COR-L47 (cell line): ENCODE measurements at places on chromosomes 16 and 17.
A peak's percentile ranks its signal among the peaks of the same experiment; 100 is the strongest.

GRCh38 chr16:85064186-85064585 lies 36.6 kb downstream of the KIAA0513 start:
- no peak for DNase-seq

DNA sequence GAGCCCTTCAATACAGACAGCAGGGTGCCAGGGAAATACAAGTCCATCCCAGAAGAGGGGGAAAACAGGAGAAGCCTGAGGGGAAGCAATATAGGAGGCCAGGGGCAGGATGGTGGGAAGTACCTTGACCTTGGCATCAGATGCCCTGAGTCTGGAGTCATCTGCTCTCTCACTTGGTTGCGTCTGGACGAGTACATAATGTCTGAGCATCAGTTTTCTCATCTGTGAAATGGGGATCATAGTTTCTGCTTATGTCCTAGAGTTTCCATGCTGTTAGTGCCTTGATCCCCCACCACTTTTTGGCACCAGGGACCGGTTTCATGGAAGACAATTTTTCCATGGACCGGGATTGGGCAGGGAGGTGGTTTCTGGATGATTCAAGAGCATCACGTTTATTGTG lies 2.3 kb downstream of the STAT5A start:
- DNase-seq = no peak

GRCh38 chr17:11302401-11303186 lies 61.6 kb downstream of the SHISA6 start:
- DNase-seq = no peak

DNA sequence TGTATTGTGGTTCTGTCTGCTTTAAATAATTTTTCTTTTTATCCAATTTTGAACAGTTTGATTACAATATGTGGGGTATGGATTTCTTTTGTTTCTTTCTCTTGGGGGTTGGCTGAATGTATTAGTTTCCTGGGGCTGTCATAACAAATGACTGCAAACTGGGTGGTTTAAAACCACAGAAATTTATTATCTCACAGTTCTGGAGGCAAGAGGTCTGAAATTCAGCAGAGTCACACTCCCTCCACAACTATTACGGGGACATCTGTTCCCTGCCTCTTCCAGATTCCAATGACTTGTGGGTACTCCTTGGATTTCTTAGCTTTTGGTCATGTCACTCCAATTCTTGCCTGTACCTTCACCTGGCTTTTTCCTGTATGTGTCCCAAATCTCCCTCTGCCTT lies 23.7 kb downstream of the COX11 start:
- no peak for DNase-seq

GRCh38 chr16:18832006-18832405 lies 30.7 kb upstream of the ARL6IP1 start:
- no peak for DNase-seq

GRCh38 chr16:74608944-74609343 lies 2.0 kb upstream of the GLG1 start:
- no peak for DNase-seq

GRCh38 chr16:12082226-12082887 lies 105.8 kb downstream of the SNX29 start:
- no peak for DNase-seq

- DNase-seq = no peak
These were observed 32.4 kb upstream of the NF1 start for GRCh38 chr17:31062346-31062745.

DNA sequence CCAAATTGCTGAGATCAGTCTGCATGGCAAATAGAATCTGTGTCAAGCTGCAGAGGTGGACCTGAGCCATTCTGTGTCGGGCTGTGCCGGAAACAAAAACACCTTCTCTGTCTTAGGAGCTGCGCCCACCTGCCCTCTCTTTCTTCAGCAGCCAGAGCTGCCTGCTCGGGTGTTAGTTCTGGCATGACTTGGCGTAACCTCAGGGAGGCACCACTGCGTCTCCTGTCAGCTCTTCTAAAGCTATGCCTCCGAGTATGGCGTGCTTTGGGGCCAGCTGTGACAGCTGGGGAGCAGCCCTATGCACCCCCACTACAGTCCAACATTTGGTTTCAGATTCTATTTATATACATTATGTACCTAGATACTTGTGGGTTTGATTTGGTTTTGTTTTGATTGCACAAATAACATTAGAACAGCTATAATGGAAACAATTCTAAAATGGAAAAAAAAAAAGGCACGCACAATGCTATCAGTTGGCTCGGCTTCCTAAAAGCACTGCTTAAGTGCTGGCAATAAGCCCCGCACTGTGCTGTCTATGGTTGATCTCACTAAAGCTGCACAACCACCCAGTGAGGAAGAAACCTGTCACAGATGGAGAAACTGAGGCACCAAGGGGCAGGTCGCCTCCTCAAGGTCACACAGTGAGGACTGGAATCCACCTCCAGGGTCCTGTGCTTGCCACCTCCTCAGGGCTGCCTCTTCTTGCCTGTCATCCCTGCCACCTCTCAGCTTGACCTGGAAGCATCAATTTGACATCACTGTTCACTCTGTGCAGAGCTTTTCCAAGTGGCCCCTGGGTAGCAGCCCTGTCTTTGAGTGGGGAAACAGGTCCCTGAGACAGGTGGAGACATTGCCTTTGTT lies 18.7 kb upstream of the ADGRG1 start:
- DNase-seq = no peak

- no peak for DNase-seq
These were observed 26.5 kb downstream of the ASIC2 start for GRCh38 chr17:33266611-33267010.

DNA sequence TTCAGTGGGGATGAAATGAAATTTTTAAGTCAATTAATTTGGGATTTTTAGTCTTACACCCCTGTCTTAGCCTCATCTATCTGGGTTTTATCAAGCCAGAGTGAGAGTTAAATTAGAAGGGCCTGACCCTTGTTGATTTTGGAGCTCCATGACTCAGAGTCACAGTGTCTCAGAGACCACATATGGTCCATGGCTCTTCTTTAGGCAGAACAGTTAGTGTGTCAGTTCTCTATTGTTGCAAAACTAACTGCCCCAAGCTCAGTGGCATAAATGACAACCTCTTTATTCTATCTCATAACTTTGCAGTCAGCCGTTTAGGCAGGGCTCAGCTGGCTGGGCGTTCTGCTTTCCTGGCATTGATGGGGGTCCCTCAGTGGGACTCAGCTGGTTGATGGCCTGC lies 44.7 kb downstream of the IRF8 start:
- no peak for DNase-seq

DNA sequence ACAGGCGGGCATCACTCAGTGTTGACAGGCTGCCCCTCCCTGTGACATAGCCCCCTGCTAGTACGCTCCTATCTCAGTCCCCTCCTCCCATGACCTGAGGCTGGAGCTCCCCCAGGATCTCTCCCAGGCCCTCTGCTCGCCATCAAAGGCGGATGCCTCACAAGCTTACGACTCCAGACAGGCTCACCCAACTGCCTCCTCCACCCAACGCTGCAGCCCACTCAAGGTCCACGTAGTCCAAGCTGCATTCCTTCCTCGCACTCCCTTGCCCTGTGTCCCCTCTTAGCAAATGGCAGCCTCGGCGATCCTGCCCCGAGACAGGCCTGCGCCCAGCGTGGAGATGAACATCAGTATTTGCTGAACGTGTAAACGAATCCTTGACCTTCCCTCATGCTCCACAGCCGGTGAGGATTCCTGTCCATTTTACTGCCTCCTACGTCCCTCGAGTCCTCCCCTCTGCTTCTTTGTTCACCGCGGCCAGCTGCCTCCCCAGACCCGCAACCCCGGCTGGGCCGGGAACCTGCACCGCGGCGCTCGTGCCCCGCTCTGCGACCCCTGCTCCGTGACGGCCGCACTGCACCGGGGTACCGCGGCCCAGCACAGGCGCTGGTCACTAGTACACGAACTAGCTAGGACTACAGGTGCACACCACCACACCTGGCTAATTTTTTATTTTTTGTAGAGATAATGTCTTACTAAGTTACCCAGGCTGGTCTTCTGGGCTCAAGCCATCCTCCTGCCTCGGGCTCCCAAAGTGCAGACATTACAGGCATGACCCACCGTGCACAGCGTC lies 838 bp upstream of the TMEM97 start:
- DNase-seq = no peak

GRCh38 chr17:49521088-49521450 lies 26.0 kb downstream of the NGFR start:
- no peak for DNase-seq

GRCh38 chr17:37466471-37466870 lies 23.2 kb upstream of the DUSP14 start:
- no peak for DNase-seq

DNA sequence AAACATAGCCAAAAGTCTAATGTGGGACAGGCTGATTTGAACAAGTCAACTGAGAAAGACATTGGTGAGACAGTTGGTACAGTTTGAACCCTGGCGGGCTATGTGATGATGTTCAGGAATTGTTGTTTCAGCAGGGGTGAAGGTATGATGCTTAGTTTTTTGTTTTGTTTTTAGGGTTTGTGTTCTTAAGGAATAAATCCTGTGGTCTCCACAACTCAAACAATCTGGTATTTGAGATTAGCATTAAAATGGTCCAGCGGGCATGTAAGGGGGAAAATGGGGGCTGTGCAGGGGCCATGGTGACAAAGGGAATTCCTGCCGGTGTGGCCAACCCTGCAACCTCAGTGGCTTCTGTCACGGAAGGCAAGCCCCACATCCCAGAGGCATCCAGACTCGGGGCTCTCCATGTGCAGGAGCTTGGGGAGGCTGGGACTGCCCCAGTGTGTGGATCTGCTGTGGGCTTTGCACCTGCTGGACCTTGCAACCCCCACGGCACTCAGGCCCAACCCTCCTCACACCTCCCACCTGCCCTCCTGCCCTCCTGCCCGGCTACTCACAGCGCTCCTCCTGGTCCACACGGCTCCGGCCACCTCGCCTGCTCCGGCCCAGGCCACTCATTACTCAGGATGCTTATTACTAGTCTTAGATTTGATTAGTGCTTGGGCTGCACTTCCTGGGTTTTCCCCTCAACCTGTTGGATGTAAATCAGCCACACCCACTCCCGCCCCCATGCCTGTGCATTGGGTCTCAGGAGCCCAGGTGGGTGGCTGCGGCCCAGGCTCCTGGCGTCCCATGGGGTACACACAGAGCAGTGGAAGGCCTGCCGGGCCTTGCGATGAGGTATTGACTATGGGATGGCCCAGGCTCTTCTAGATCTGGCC lies at the start of gene TNFRSF13B:
Gene TNFRSF13B (minus strand): TSS at position 661 of the 881 bp plus-strand sequence. CDS start 43 bp downstream, at position 618.
- DNase-seq = no peak

DNA sequence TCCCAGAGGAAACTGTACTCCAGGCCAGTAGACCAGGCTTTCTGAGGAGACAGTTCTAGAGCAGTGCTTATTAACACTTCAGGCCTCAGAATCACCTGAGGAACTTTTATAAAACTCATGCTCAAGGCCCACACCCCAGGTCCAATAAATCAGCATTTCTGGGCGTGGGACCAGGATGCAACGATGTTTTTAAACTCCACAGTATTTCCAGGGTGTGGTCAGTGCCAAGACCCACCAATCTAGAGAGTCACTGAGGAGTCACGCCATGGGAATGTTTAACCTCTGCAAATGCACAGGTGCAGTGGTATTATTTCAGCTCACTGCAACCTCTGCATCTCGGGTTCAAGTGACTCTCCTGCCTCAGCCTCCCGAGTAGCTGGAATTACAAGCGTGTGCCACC lies 3.9 kb upstream of the TRPV1 start:
- DNase-seq = no peak

DNA sequence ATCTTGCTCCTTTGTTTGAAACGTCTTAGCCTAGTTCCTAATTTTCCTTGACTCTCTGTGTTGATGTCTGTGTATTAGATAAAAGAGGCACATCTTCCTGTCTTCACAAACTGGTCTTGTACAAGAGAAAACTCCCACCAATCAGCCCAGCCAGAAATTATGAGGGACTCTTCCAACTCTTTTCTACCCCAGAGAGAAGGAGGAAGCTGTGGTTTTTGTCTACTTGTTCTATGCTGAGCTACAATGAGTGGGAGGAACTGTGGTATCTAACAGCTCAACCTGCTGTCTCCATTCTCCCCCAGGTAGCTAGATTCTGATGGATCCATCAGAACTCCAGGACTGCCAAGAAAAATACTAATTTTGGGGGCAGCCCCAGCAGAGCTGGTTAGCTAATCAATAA lies 392.5 kb downstream of the HS3ST3B1 start:
- DNase-seq = no peak

- DNase-seq = no peak
These were observed 50.4 kb downstream of the SLFN5 start for GRCh38 chr17:35293151-35293847.

- no peak for DNase-seq
These were observed 49.4 kb downstream of the SLC39A11 start for GRCh38 chr17:73042809-73043685.

DNA sequence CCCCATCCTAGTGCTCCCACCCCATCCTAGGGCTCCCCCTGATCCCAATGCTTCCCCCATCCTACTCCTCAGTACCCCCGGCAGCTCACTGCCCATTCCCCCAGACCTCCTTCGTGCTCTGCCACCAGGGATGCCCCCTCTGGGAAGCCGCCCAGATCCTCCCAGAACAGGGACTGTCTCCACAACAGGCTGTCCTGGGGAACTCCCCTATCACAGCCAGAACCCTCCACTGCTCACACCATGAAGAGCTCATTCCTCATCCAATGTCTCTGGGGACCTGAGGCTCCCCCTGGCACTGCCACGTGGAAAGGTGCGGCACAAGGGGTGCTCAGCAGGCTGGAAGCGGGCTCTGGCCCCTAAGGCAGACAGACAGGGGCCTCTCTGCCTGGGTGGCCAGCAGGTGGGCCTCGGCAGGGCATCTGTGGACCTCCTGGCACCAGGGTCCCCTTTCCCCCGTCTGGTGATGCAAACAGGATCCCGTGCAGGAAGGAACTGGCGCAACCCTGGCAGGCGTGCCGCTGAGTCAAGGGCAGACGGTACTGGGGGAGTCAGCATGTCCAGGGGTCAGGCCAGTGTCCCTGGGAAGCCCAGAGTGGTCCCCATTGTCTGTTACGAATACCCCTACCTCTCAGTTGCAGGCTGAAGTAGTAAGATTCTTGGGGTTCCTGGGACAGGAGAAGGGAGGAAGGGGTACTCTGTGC lies 14.8 kb upstream of the PVALEF start:
- DNase-seq = no peak

DNA sequence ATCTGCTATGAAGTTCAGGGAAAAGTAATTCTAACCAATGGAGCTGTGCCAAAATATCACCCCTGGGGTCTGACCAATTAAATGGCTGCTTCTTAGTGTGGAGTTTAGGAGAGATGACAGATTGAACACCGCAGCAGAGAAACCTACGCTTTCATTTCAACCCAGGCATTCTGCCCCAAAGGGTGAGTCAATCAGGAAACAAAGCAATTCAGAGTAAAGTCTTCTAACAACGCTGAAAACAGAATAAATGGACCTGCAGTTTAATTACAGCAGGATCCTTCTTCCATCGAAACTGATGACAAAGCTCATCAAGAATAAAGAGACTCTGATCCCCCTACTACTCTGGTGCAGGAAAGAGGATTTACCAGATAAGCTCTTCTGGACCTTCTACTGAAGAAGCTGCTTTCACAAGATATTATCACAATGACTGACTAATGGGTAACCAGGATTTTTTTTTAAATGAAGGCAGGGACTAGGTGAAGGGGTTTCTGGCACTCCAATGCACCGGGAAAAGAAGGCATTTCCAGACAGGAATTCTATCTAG lies 16.7 kb downstream of the RFFL start:
- no peak for DNase-seq

- no peak for DNase-seq
These were observed 119.7 kb upstream of the LHX1 start for GRCh38 chr17:36817483-36818048.

- peak; percentile 60 for DNase-seq
These were observed 1.0 kb upstream of the RHOT1 start for GRCh38 chr17:32141258-32141657.

GRCh38 chr17:29565643-29566472 lies 979 bp downstream of the ABHD15 start:
- DNase-seq = peak; percentile 15

GRCh38 chr16:47065766-47066688 lies 77.7 kb downstream of the NETO2 start:
- DNase-seq = peak; percentile 52
